ENCODE measurements at places on chromosomes 3 and 15.
A peak's percentile ranks its signal among the peaks of the same experiment; 100 is the strongest.

- no peak for DNase-seq
These were observed 332.6 kb upstream of the KCNMB2 start for GRCh38 chr3:178203650-178204049.

- DNase-seq = no peak
These were observed 353.2 kb upstream of the AGTR1 start for GRCh38 chr3:148344521-148344920.

DNA sequence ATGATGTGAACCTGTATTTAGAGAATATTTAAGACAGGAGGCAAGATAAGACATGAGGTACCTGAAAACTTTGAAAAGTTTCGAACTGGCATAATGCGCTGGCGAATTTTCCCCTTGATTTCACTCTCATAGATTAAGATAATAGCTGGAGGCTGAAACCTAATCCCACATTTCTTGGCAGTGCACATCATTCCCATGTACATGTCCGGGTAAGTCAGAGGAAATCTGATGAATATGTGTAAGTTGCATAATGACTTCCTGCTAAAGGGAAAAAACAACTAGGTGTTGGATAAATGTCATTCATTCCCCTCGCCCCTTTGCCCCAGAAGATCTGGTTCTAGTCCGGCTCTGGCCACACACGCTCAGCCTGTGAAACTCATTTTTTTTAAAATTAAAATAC lies 3.6 kb downstream of the CEP19 start:
- DNase-seq = no peak

GRCh38 chr15:35058534-35059054 lies 26.5 kb downstream of the NANOGP8 start:
- DNase-seq = no peak

DNA sequence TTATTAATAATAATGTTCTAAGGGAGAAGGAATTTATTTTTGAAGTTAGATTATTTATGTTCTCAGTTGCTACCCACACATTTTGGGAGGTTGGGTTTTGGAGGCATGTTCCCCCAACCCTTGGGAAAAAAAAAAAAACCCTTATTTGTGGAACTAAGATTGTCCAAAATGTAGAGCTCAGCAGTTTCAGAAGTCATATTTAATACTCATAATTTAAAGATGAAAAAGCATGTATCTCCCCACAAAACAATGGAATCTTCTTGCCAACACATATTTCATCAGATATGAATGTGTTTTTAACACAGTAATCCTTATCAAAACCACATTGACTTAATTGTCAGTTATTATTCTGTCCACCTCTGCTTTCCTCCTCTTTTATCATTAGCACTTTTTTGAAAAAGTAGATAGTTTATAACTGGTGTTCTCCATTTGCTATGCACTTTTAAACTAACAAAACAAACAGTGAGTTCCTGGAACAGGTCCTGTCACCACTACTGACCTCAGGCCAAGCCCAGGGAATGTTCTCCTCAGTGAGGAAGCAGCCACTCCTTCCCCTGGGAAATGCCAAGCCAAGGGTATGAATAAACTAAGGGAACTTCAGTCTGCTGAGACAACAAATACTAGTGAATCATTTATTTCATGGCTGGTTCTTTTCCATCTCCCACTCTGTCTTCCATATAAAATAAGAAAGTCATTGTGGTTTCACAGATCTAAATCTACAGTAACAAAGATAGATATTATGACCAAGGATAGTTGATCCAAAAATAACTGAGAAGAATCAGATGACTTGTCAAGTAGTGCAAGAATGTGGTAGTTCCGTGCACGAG lies 414.4 kb upstream of the ALCAM start:
- no peak for DNase-seq

GRCh38 chr3:54951405-54951804 lies 23.5 kb upstream of the LRTM1 start:
- DNase-seq = no peak

DNA sequence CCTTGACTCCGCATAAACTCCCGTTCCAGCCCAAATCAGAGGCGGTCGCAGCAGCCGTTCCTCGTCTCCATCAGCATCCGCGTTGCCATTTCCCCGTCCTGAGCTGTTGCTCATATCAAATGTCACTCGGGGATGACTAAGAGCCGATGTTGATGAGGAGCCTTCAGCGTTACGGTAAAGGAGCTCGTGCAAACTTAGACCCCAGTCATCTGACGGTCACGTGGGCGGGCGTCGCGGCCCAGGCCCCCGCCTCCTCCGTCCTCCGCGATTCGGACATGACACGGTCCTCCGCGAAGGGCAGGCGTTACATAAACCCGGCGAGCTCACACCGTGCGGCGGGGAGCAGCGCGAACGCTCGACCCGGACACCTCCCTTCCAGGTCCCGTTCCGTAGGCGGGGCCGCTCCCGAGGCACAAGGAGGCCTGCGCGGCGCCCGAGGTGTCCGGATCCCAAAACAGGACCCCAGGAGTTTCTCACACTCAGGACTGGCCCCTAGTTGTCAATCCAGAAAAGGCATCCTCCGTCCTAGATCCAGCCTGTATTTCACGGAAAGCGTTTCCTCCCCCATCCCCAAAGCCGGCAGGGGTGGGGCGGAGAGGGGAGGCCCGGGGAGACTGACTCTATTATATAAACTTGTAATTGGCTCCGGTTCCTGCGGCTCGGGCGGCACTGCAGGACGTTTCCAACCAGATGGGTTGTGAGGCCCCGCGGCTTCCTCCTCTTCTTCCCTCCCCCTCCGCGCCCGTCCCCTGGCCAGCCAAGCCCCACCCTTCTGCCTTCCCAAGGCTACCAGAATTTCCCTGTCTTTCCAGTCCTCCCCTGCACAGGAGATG lies 100.0 kb upstream of the IGF1R start:
- peak; percentile 9 for DNase-seq

GRCh38 chr3:152709659-152710058 lies 125.3 kb upstream of the P2RY1 start:
- DNase-seq = no peak

Measured in activated CD8-positive, alpha-beta memory T cell treated with anti-CD3 and anti-CD28 coated beads for 4 hours (primary cell).